Placental pericyte (primary cell): ENCODE measurements at places on chromosomes 5 and 9. TPM values are rescaled to one million over a fixed set of nuclear protein-coding genes. Genes with fewer than 3 reads are reported as not detected.

BARHL1 gene
- not detected in 2 replicates for total RNA-seq

PCDHB15 gene
- total RNA-seq: under 0.01 and 0.14 TPM in 2 replicates

OBP2B gene
- total RNA-seq: not detected in 2 replicates

RASEF gene
- 0.44 and 0.57 TPM in 2 replicates for total RNA-seq

IL5 gene
- total RNA-seq: not detected in 2 replicates

ACTBL2 gene
- 1.8 and 3.3 TPM in 2 replicates for total RNA-seq

PDCD1LG2 gene
- total RNA-seq: 16.0 and 49.5 TPM in 2 replicates

CNTNAP3B gene
- total RNA-seq: under 0.01 and 0.57 TPM in 2 replicates

CMBL gene
- total RNA-seq: 3.6 and 5.7 TPM in 2 replicates

FIBCD1 gene
- total RNA-seq: 2.4 and 17.9 TPM in 2 replicates

BAAT gene
- 0.14 TPM in 1 of 2 replicates, not detected in the other for total RNA-seq

ZNF879 gene
- 2.6 and 3.3 TPM in 2 replicates for total RNA-seq

GLRA1 gene
- total RNA-seq: not detected in 2 replicates

C8G gene
- 0.66 TPM in 1 of 2 replicates, not detected in the other for total RNA-seq

FAM221B gene
- not detected in 2 replicates for total RNA-seq

ACOT12 gene
- 0.57 and 0.66 TPM in 2 replicates for total RNA-seq

MCIDAS gene
- total RNA-seq: not detected in 2 replicates

SPATA31D4 gene
- total RNA-seq: not detected in 2 replicates

IFNK gene
- not detected in 2 replicates for total RNA-seq

AQP7 gene
- total RNA-seq: 0.44 TPM in 1 of 2 replicates, not detected in the other

CIZ1 gene
- 47.1 and 63.0 TPM in 2 replicates for total RNA-seq

PCDHGA12 gene
- 30.0 and 37.5 TPM in 2 replicates for total RNA-seq

PRDM9 gene
- total RNA-seq: not detected in 2 replicates

SHROOM1 gene
- total RNA-seq: 2.0 and 8.9 TPM in 2 replicates

PLPP6 gene
- total RNA-seq: 6.7 and 9.0 TPM in 2 replicates

PHF24 gene
- not detected in 2 replicates for total RNA-seq

PRRX2 gene
- 0.14 and 3.7 TPM in 2 replicates for total RNA-seq

ZFP2 gene
- total RNA-seq: under 0.01 and 0.22 TPM in 2 replicates

OR1K1 gene
- total RNA-seq: not detected in 2 replicates

PSIP1 gene
- 26.5 and 35.8 TPM in 2 replicates for total RNA-seq

MVB12B gene
- 1.3 and 2.6 TPM in 2 replicates for total RNA-seq

GKAP1 gene
- 0.29 and 2.6 TPM in 2 replicates for total RNA-seq

OR1B1 gene
- total RNA-seq: not detected in 2 replicates

TXNDC8 gene
- total RNA-seq: not detected in 2 replicates

IRX2 gene
- 1.0 TPM in 1 of 2 replicates, not detected in the other for total RNA-seq

CNOT8 gene
- 44.2 and 45.5 TPM in 2 replicates for total RNA-seq

SOX30 gene
- under 0.01 TPM in 1 of 2 replicates, not detected in the other for total RNA-seq

PPP3R2 gene
- total RNA-seq: not detected in 2 replicates

GARIN3 gene
- total RNA-seq: not detected in 2 replicates

FAM200C gene
- 2.2 and 3.4 TPM in 2 replicates for total RNA-seq

SUSD3 gene
- not detected in 2 replicates for total RNA-seq

GABRP gene
- 1.1 TPM in 1 of 2 replicates, not detected in the other for total RNA-seq

PCDHA4 gene
- total RNA-seq: under 0.01 and 0.14 TPM in 2 replicates

C5orf46 gene
- total RNA-seq: 0.29 TPM in 1 of 2 replicates, not detected in the other

ZNF354C gene
- total RNA-seq: 3.9 and 7.0 TPM in 2 replicates

SPAAR gene
- not detected in 2 replicates for total RNA-seq

CNTFR gene
- not detected in 2 replicates for total RNA-seq
